ENCODE measurements at places on chromosomes 11 and 22.

GRCh38 chr11:121508449-121508848, 55.7 kb upstream of the SORL1-AS1 start:
- DNase-seq, result no peak

GRCh38 chr11:113994077-113994954, 19.4 kb downstream of the HTR3A start:
- no peak for DNase-seq

DNA sequence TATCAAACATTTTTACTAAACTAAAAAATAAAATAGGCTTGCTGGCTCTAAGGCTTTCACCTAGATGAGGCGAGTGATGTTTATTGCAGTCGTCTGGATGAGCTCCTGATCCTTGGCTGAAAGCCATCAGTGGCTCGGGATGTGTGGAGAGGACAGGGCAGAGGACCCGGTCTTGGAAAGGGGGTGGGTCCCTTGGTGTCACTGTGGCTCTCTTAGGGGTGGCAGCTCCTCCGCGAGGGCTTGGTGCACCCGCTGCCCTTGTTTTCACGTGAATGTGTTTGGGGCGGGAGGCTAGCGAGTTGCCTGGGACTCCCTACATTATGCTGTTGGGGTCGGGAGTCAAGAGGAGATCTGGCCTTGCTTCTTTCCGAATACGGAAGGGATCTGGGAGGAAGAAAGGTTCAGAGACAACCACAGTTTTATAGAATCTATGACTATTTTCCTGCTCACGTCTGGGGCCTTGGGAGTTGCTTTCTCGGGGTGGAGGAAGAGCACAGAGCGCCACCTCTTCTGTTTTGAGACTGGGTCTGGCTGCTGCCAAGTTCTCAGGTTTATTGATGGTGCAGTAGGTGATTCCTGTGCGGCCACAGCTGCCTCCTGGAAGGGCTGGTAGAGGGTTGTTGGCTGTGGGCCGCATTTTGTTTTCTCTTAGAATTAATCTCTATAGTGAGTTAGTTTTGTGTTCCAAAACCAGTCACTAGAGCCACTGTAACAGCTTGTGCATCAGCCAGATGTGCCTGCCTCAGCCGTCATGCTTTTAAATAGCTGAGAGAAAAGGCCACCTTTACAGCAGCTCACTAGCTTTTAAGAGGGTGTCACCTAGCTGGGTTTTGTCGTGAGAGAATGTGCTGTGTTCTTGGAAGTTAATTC, 12.8 kb downstream of the TBC1D22A start:
- no peak for DNase-seq

DNA sequence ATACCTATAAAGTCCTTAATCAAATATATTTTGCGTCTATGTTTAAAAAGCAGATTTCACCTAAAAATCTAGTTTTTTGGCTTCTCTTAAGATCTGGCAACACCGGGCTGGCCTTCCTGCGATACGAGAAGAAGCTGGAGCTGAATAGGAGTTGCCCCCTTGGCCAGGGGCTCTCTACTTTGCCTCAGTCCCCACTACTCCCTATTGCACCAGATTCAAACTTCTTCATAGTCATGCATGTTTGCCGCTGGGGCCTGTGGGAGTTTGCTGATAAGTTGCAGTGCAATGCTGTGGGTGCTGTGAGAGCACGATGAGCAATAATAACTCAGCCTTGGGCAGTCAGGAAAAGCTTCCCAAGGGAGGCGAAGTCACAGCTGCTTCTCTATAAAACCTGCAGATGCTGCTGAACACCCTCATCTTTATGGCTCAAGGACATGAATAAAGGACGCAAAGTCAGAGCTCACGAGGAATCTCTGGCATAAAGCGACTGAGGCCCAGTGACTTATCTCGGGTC, 15.2 kb upstream of the EIF3D start:
- no peak for DNase-seq

DNA sequence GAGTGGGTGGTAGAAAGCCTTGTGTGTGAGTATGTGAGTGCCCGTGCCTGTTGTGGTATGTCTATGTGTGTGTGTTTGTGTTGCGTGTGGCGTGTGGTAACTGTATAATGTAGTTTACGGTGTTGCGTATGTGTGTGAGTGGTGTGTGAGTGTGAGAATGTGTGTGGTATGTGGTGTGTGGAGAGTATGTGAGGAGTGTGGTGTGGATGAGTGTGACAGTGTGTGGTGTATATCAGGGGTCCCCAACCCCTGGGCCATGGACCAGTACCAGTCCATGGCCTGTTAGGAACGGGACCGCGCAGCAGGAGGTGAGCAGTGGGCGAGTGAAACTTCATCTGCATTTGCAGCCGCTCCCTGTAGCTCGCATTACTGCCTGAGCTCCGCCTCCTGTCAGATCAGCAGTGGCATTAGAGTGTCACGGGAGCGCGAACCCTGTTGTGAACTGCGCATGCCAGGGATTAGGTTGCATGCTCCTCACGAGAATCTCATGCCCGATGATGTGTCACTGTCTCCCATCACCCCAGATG, 5.7 kb downstream of the UPK3A start:
- DNase-seq, result no peak
